ENCODE measurements at places on chromosomes 16 and 17. TPM values are rescaled to one million over a fixed set of nuclear protein-coding genes. Genes with fewer than 3 reads are reported as not detected.

DNA sequence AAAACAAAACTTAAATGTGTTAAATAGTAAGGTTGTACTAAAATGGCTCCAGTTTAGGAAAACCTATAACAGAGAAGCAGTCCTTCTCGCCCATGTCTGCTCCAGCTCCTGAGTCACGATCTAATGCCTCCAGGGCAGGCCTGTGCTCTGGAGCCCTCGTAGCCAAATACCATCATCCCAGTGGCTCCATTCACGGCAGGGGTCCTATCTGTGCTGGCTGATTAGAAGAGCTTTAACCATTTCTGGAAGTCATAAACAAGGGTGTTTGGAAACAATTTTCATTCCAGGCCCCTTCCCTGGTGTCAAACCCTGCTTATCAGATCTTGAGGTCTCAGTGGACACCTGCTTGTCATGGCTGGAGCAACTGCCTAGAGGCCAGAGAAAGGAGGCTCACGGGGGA lies 336.9 kb downstream of the SOX9 start:
- DNase-seq = no peak

- no peak for DNase-seq
These were observed 98.7 kb downstream of the NPIPB11 start for GRCh38 chr16:29307598-29308507.

- no peak for DNase-seq
These were observed 9.4 kb downstream of the MPP3 start for GRCh38 chr17:43823350-43824084.

DNA sequence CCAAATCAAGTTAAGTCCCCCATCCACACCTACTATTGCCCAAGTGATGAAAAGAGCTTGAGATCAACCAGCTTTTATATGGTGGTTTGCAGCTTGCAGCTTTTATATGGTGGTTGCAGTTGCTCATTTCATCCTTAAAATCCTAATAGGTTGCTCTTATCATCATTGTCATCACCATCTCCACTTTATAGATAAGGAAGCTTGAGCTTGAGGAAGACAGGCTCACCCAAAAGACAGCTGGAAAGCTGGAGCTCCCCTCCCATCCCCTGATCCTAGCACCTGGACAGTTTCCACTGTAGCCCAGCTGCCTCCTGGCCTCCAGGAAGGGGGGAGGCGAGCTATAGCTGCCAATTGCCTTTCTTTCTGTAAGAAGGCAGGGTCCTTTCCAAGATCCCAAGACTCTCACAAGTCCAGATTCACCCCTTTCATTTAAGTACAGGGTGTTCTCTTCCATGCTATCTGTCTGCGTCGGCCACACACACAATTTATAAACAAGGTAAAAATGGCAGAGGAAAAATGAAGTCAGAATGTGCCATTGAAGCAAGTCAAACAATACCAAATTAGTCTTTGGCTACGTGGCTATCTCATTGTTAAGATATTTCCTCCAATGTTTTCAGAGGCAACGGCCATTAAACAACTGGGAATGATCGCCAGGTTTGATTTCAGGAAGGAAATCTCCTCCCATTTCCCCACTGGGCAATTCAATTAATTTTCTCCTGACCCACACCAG lies 63.3 kb downstream of the PECAM1 start:
- DNase-seq = no peak

Gene CHST5
- 0.72 TPM for polyA plus RNA-seq

Gene ERN2
- polyA plus RNA-seq = 0.48 TPM
